CD8-positive, alpha-beta memory T cell (primary cell): ENCODE measurements at places on chromosomes 13 and 19. TPM values are rescaled to one million over a fixed set of nuclear protein-coding genes. Genes with fewer than 3 reads are reported as not detected.

DNA sequence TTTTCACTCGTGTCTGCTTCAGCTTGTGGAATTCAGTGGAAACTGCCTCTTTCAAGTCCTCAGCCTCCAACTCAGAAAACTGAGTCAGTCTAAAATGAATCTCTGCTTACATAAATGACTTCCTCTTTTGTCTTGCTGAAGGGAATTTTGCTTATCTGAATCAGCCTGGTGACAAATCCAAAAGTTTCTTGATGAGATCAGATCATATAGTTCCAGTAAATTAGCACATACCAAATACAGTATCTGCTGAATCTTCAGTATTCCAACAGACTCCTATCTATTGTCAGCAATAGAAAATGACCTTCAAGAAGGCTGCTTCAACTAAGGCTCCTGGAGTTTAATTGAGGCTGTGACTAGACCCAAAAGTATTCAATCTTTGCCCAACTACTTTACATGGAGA lies 290.0 kb downstream of the MZT1 start:
- no peaks in the 10 kb centered on the region for H3K27me3 ChIP-seq
- no peaks in the 10 kb centered on the region for H3K36me3 ChIP-seq
- no peaks in the 10 kb centered on the region for H3K4me1 ChIP-seq
- H3K4me3 ChIP-seq = no peak overlapping the region
- no peak for DNase-seq

DNA sequence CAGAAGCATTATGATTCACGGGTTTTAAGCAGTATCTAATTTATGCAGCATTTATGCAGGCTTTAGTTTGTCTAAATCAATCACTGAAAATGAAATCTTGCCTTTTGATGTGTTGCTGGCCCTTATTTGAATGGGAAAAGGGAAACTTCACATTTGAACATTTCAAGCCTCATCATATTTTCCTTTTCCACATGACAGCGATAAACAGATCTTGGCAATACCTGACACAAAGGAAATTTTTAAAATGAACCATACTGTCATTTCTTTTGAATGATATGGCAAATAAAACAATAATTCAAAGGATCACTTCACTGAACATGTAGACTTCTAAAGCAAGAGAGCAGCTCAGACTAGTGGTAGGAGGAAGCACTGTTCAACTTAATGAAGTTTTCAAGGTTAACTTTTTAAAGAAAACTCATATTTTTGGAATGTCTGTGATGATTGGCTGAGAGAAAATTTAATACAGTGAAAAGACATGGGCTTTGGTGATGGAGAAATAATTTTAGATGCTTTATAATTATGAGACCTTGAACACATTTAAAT lies 198.1 kb downstream of the OXGR1 start:
- no peaks in the 10 kb centered on the region for H3K4me1 ChIP-seq
- no peak overlapping the region for H3K27ac ChIP-seq
- no peak for DNase-seq
- H3K36me3 ChIP-seq = no peaks in the 10 kb centered on the region
- no peaks in the 10 kb centered on the region for H3K27me3 ChIP-seq

DNA sequence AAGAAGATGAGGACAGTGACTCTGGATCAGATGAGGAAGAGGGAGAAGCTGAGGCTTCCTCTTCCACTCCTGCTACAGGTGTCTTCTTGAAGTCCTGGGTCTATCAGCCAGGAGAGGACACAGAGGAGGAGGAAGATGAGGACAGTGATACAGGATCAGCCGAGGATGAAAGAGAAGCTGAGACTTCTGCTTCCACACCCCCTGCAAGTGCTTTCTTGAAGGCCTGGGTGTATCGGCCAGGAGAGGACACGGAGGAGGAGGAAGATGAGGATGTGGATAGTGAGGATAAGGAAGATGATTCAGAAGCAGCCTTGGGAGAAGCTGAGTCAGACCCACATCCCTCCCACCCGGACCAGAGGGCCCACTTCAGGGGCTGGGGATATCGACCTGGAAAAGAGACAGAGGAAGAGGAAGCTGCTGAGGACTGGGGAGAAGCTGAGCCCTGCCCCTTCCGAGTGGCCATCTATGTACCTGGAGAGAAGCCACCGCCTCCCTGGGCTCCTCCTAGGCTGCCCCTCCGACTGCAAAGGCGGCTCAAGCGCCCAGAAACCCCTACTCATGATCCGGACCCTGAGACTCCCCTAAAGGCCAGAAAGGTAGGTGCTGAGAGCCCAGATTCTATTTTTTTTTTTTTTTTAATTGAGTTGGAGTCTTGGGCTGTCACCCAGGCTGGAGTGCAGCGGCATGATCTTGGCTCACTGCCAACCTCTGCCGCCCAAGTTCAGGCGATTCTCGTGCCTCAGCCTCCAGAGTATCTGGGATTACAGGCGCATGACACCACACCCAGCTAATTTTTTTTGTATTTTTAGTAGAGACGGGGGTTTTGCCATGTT lies 2.3 kb downstream of the PPP1R15A start:
- peaks cover 32% of the 10 kb centered on the region for H3K4me1 ChIP-seq
- no peaks in the 10 kb centered on the region for H3K27me3 ChIP-seq
- peaks cover 7% of the 10 kb centered on the region for H3K36me3 ChIP-seq
- DNase-seq = peak; percentile 61
- peak overlapping the region; percentile 27 for H3K4me3 ChIP-seq
- peak overlapping the region; percentile 100 for H3K27ac ChIP-seq

- no peaks in the 10 kb centered on the region for H3K36me3 ChIP-seq
- no peaks in the 10 kb centered on the region for H3K4me1 ChIP-seq
- no peaks in the 10 kb centered on the region for H3K27me3 ChIP-seq
- no peak for DNase-seq
- H3K27ac ChIP-seq = no peak overlapping the region
Observed at GRCh38 chr19:1917926-1918325, 12.7 kb downstream of the ADAT3 start.

- no peak overlapping the region for H3K27ac ChIP-seq
- no peaks in the 10 kb centered on the region for H3K27me3 ChIP-seq
- no peaks in the 10 kb centered on the region for H3K36me3 ChIP-seq
- H3K4me1 ChIP-seq = peaks cover 10% of the 10 kb centered on the region
Observed at GRCh38 chr13:94553766-94554165, 42.2 kb downstream of the TGDS start.

DNA sequence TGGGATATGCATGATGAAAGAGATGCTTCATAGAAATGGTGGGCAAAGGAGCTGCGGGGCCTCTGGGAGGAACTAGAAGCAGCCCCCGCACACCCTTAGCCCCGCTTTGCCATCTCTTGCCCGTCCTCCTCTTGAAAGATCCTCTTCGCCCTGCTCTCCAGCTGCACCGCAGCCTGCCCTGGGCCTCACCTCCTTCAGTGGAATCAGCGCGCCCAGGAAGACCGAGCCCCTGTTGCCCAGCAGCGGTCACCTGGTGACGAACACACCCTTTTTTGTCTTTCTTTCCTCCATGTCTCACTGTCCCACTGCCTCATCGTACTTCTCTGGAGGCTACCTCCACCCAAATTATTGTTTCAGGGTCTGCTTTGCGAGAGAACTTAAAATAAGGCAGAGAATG lies 807.6 kb downstream of the UQCRFS1 start:
- H3K4me1 ChIP-seq = no peaks in the 10 kb centered on the region
- no peak overlapping the region for H3K4me3 ChIP-seq
- H3K27ac ChIP-seq = no peak overlapping the region
- H3K27me3 ChIP-seq = no peaks in the 10 kb centered on the region

GRCh38 chr13:42847891-42848663 lies 66.7 kb downstream of the FAM216B start:
- H3K27ac ChIP-seq = no peak overlapping the region
- no peak overlapping the region for H3K4me3 ChIP-seq
- H3K4me1 ChIP-seq = no peaks in the 10 kb centered on the region
- no peaks in the 10 kb centered on the region for H3K27me3 ChIP-seq
- DNase-seq = no peak

The C1QTNF9B gene
- not detected for polyA plus RNA-seq

- DNase-seq = no peak
- H3K27me3 ChIP-seq = no peaks in the 10 kb centered on the region
- no peak overlapping the region for H3K27ac ChIP-seq
Observed at GRCh38 chr13:21208652-21209154, 32.2 kb downstream of the MRPL57 start.

DNA sequence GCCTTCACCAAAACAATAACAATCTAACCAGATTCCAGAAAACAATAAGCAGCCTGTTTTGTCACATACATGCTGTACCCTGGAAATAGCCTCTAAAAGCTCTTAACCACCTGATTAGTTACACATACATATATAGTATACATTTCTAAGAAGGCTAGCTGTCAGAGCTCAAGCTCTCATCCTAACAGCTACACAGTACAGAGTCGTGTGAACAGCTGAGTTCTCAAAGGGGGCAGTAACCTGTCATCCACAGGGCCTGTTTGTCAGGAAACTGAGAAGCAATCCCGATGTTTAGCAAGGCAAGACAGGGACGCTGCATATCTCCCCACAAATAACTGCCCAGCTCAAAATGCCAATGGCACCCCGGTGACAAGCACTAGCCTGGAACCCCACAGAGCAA lies 56.9 kb downstream of the STK24 start:
- H3K36me3 ChIP-seq = no peaks in the 10 kb centered on the region
- H3K4me3 ChIP-seq = no peak overlapping the region
- H3K27me3 ChIP-seq = no peaks in the 10 kb centered on the region
- no peak for DNase-seq

The FCGBP gene
- polyA plus RNA-seq = 2.7 TPM

DNA sequence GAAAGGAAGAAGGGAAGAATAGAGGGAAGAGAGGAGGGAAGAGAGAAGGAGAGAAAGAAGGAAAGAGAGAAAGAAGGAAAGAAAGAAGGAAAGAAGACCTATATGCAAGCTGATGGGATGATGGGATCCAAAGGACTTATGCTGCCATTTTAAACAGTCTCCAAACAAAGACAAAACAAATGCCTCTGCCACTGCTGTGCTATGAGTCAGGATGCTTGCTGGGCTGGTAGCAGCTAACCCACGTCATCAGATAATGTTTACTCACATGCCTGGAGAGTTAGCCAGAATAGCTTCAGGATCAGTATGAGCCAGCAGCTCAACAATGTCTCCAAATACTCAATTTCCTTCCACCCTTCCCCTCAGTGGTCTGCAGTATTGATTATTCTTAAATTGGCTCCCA lies 12.0 kb upstream of the ZNF274 start:
- H3K27me3 ChIP-seq = no peaks in the 10 kb centered on the region
- no peak overlapping the region for H3K27ac ChIP-seq
- H3K4me1 ChIP-seq = no peaks in the 10 kb centered on the region
- no peak overlapping the region for H3K4me3 ChIP-seq
- H3K36me3 ChIP-seq = no peaks in the 10 kb centered on the region
